ENCODE measurements at places on chromosomes 2 and 18. TPM values are rescaled to one million over a fixed set of nuclear protein-coding genes. Genes with fewer than 3 reads are reported as not detected.

EFHD1 gene
- total RNA-seq: 236 TPM

TBR1 gene
- total RNA-seq: not detected

PAIP2B gene
- 4.9 TPM for total RNA-seq

RGPD8 gene
- total RNA-seq: 36.2 TPM

SERPINB11 gene
- not detected for total RNA-seq

STRN gene
- 33.8 TPM for total RNA-seq

KLHL14 gene
- total RNA-seq: 0.09 TPM

LRRC30 gene
- total RNA-seq: not detected

TMEFF2 gene
- total RNA-seq: 0.12 TPM

CREG2 gene
- not detected for total RNA-seq

CNTNAP5 gene
- not detected for total RNA-seq

IL1F10 gene
- not detected for total RNA-seq

TDRD15 gene
- total RNA-seq: 0.06 TPM

CYP26B1 gene
- 8.8 TPM for total RNA-seq

MTX2 gene
- 18.5 TPM for total RNA-seq

DNER gene
- 1.1 TPM for total RNA-seq

TLX2 gene
- not detected for total RNA-seq

KYNU gene
- total RNA-seq: 13.5 TPM

NYAP2 gene
- total RNA-seq: 1.7 TPM

DNAJB2 gene
- 54.4 TPM for total RNA-seq

ACADL gene
- total RNA-seq: 32.8 TPM

UGT1A4 gene
- not detected for total RNA-seq

DNAJC5G gene
- total RNA-seq: not detected

COL5A2 gene
- 115 TPM for total RNA-seq

DYSF gene
- total RNA-seq: 21.3 TPM

GCG gene
- total RNA-seq: 0.62 TPM

KIAA2012 gene
- total RNA-seq: not detected

CYBRD1 gene
- total RNA-seq: 396 TPM

EFEMP1 gene
- 793 TPM for total RNA-seq

DUSP2 gene
- total RNA-seq: 7.5 TPM

KCNS3 gene
- total RNA-seq: 8.8 TPM

ALK gene
- total RNA-seq: 0.13 TPM

FAHD2A gene
- 17.7 TPM for total RNA-seq

CNRIP1 gene
- 31.7 TPM for total RNA-seq

RAB6C gene
- total RNA-seq: 0.36 TPM

ABCB11 gene
- 0.21 TPM for total RNA-seq

FABP1 gene
- total RNA-seq: not detected

FZD7 gene
- total RNA-seq: 24.3 TPM

RNU2-63P gene
- total RNA-seq: not detected

EGR4 gene
- total RNA-seq: not detected

TM4SF20 gene
- not detected for total RNA-seq

GAL3ST2 gene
- total RNA-seq: not detected

MYL1 gene
- not detected for total RNA-seq

AQP12B gene
- not detected for total RNA-seq

DPP10 gene
- total RNA-seq: not detected

UGT1A3 gene
- not detected for total RNA-seq

All from aorta (tissue), 5 donors.